ENCODE measurements at places on chromosomes 3 and 15.

- no peak for DNase-seq
Observed at GRCh38 chr3:112640276-112640929, 540 bp downstream of the CCDC80 start.

- DNase-seq, result no peak
Observed at GRCh38 chr15:63860555-63860954, 26.8 kb upstream of the HERC1 start.

- no peak for DNase-seq
Observed at GRCh38 chr3:127975153-127976029, 60.4 kb downstream of the KBTBD12 start.

DNA sequence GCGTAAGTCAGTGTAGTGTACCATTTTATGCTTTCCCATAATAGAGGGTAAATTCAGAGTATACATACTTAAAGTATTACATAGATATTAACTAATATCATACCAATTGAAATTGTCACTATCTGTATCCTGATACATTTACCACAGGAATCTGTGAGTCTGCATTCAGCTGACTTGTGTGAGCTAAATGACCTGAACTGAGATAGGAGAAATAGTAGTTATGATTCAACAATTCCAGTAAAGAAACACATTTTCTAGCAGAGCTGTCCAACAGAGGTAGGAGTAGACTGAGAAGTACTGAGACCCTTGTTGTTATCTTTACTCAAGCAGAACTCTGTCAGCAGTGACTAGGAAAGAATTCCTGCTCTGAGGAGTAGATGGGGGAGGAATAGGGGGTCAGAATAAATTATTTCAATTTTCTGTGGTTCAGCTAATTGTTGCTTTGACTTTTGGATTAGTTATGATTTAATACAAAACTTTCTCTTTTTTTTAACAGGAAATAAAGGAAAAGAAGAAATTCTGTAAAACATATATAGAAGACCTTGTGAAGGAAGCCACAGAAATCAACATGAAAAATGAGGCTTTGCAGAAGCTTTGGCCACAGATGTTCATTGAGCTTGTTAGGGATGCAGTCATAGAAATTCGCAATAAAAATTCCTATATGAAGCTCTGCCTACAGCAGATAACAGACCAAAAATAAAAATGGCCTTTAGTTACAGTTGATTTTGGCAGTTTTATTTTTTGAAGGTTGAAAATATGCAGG, 66.2 kb upstream of the THSD4 start:
- DNase-seq, result no peak

- DNase-seq, result no peak
Observed at GRCh38 chr3:24722087-24722486, 227.4 kb upstream of the THRB start.

GRCh38 chr3:138509586-138509985, 75.2 kb downstream of the ESYT3 start:
- no peak for DNase-seq

DNA sequence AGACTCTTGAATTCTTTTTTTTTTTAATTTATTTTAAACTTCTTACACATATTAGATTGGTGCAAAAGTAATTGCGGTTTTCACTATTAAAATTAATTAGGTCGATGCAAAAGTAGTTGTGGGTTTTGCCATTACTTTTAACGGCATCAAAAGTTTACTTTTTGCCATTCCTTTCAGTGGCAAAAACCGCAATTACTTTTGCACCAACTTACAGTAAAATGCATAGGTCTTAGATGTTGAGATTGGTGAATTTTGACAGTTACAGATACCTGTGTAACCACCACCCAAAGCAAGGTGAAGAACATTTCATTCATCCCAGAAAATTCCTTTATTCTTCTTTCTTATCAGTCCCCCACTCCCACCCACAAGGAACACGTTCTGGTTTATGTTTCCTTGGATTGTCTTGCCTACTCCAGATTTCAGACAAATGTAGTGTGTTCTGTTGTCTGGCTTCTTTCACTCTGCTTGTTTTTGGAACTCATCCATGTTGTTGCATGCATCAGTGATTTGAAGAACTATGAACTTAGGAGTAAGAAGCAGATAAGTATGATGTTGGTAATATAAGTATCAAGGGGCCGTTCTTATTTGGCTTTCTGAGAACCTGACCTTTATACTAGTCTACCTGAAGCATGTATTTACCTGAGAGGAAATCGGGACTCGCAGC, 198.4 kb upstream of the UBE2E1 start:
- no peak for DNase-seq

GRCh38 chr3:71258116-71258515, 325.4 kb downstream of the FOXP1 start:
- DNase-seq, result no peak

Measured in effector CD8-positive, alpha-beta T cell (primary cell).